Cerebellar cortex (tissue), 1 donor: ENCODE measurements at places on chromosomes 1 and 21.
A peak's percentile ranks its signal among the peaks of the same experiment; 100 is the strongest.

DNA sequence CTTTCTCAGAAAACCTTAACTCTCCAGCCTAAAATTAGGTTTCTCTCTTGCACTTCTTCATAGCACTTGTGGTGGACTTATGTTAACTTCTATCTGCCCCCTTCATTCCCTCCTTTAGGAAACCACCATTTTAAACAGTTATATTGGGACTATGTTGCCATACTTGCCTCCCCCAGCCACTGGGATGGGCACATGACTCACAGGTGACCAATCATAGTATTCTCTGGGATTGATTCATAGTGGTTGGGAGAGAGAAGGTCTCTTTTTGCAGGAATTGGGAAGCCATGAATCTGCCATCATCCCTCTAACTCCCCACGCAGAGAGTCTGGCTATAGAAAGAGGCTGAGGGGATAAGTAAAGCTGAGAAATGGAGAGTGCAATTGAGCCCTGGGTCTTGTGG is 50.4 kb upstream of the NRDC start:
- DNase-seq = no peak

- no peak for DNase-seq
Observed at GRCh38 chr1:198520524-198521254, 19.8 kb downstream of the ATP6V1G3 start.

- no peak for DNase-seq
Observed at GRCh38 chr1:160359559-160360226, 7.2 kb upstream of the NHLH1 start.

GRCh38 chr1:167462341-167462740 is 56.0 kb downstream of the CD247 start:
- no peak for DNase-seq

DNA sequence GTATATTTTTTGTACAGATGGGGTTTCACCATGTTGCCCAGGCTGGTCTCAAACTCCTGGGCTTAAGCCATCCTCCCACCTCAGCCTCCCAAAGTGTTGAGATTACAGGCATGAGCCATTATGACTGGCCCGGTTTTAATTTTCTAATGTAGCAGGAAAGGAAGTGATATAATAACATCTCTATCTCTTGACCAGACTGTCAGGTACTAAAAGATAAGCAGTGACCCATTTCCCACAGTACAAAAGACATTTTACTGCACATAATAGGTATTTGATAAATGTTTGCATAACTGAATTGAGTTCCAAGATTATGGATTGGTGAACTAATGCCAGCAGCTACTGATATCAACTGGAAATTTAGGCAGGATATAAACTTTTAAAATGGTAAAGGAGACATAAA is 4.0 kb downstream of the NVL start:
- DNase-seq = no peak

GRCh38 chr21:35077975-35078374 is 28.9 kb upstream of the RUNX1 start:
- DNase-seq = no peak

GRCh38 chr1:156901966-156902915 is 8.7 kb downstream of the PEAR1 start:
- no peak for DNase-seq

- DNase-seq = no peak
Observed at GRCh38 chr1:68162761-68163160, 69.6 kb downstream of the WLS start.

- DNase-seq = no peak
Observed at GRCh38 chr1:65503427-65503826, 83.0 kb downstream of the LEPR start.

DNA sequence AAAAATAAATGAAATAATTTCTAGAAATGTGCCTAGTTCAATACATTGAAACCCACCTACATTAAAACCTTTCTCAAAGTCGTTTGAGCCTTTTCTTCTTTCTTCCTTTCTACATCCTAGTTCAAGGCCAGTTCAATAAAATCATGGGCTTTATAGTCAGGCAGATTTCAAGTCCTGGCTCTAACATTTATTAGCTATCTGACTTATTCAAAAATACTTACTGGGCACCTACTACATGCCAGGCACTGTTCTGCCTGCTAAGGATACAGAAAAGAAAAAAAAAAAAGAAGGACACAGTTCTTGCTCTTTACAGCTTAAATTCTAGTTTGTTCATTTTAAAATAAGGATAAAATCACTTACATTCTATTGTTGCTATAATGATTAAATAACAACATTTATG is 134.2 kb upstream of the FGGY start:
- no peak for DNase-seq

GRCh38 chr1:8639148-8639547 is 178.3 kb downstream of the RERE start:
- DNase-seq = peak; percentile 71

- DNase-seq = no peak
Observed at GRCh38 chr1:20443703-20444586, 42.1 kb downstream of the CAMK2N1 start.

DNA sequence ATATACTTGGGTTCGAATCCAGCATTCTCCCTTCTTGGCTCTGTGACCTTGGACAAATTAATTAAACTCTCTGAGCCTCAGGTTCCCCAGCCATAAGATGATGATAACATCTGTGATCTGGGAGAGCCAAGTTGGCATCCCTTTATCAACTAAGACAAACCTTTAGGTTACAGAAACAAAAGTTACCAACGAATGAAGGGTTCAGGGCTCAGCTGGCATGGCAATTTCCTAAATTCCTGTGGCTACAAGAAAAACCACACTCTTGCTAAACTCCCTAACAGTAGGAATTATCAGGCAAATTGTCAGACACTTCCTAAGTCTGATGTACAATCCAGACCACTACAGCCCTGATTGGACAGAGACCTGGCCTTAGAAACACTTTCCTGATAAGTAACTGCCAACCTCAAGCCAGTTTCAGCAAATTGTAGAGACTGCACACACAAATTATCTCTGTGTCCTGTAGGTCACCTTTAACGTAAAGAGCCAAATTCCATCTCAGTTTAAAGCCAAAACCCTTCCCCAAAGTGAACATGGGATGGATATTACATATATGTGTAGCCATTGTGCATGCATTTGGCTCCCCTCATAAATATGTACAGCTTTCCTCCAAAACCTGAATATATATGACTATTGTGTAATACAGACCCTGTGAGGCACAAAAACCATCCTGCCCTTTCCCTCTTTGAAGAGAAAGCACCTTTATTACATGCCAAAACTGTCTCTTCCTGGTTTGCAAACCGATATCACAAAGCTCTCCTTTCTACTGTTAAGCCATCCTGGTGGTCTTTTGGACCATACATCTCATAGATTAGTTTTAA is 39.5 kb upstream of the EDARADD start:
- no peak for DNase-seq

DNA sequence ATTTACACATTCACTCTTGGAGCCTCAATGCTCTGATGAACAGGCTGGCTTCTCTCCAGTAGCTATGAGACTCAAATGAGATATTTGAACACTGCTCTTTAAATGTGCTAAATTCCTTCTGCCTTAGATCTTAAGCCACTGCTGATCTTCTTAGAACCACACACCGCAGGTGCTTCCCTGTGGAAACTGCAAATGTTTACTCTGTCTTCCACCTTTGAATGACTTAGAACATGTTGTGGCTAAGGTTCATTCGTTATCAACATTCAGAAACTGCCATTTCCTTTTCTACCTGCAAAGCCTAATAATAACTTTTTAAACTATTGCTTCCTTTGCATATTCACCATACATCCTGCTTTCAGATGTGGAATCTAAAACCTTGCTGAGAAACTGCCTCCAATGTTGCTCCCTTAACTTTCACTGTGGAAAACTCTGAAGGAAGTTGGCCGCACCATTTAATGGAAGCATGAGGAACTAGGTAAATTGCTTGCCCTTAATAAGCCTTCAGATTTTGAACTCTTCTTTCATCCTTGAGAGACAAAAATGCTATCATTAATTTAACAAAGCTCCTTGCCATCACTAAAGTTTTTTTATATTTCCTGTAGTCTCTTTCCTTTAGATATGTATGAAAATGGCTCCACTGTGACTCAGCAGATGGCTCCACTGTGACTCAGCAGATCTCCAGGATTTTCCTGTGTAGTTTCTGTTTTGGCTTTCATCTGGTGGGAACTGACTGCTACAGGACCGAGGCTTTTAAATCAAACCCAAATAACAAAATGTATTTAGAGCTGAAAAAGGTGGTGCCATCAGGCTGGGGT is 143.8 kb downstream of the TNFSF18 start:
- DNase-seq = no peak

- no peak for DNase-seq
Observed at GRCh38 chr1:223835754-223836153, 10.0 kb downstream of the TP53BP2 start.

DNA sequence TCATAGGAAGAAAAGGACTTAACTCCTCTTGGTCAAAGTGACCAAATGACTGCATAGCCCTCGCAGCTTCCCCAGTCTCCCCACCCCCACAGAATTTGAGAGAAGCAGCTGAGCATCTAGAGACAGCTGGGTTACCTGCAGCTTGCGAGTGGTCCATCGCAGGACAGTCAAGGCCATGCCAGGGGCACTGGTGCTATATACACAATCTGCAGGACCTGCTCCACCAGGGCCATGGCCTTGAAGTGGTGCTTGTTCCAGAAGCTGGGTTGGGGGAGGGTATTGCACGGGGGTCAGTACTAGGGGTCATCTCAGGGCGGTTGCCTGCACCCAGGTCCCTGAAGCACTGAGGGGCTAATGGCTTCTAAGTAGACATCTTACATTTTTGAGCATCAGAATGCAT is 10.4 kb downstream of the MRTO4 start:
- no peak for DNase-seq

- no peak for DNase-seq
Observed at GRCh38 chr1:190608282-190608681, 130.6 kb upstream of the BRINP3 start.

DNA sequence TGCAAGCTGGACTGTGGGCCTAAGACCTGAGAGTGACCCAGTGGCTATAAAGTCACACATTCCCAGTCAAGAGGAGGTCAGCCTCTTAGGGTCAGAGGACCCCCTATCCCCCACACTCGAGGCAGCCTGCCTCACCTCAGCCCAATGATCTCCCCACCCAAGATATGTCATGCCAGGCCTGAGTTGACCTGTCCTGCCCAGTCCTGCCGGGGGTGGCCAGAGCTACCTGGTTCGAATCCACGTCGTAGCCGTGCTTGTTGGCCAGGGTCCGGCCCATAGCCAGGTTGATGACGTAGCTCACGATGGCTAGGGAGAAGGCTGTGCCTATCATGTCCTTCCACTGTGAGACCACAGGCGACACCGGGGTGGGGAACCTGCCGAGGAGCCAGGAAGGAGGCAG is 15.6 kb downstream of the SLC26A9 start:
- DNase-seq = no peak

GRCh38 chr1:206449565-206449964 is 20.7 kb upstream of the IKBKE start:
- DNase-seq = no peak

DNA sequence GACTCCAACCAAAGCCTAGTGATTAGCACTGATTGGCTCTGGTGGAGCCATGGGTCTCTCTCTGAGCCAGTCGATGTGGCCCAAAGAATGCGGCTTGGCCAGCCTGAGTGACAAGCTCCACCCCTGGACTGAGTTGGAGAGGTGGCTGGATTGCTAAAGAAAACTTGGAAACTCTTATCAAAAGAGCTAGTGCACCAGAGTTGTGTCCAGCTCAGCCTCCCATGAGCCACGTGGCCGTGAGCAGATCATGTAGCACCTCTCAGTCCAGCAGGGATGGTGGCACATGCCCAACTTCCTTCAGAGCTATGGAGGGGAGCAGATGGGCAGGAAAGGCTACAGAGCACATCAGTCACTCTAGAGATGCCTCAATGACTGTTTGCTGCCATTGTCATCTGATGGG is 142.8 kb upstream of the VAMP3 start:
- peak; percentile 66 for DNase-seq

DNA sequence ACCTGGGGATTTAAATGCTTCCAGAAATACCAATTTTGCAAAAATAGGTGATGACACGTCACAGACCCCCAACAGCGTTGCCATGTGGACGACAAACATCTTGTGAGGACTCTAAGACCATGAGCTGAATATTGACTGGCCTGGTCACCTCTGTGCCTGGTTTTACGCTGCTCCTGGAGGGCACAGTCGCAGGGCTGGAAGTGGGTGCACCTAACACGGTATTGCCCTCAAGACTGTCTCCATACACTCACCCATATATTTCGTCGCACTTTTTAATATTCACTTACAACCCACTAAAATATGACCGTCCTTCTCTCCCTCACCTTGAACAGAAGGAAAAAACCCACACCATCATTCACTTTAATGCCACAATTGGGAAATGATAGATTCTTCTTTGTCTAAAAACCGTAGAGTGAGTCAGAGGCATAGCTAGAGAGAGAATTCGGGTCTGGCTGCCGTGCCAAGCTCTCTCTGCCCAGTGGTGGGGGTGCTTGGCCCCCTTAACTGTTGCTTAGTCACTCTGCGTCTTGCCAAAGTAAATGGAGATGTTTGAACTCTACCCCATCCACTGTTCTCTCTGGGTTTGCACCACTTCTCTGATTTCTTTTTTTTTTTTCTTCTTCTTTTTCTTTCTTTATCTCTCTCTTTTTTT is 40.8 kb upstream of the UTS2 start:
- no peak for DNase-seq

DNA sequence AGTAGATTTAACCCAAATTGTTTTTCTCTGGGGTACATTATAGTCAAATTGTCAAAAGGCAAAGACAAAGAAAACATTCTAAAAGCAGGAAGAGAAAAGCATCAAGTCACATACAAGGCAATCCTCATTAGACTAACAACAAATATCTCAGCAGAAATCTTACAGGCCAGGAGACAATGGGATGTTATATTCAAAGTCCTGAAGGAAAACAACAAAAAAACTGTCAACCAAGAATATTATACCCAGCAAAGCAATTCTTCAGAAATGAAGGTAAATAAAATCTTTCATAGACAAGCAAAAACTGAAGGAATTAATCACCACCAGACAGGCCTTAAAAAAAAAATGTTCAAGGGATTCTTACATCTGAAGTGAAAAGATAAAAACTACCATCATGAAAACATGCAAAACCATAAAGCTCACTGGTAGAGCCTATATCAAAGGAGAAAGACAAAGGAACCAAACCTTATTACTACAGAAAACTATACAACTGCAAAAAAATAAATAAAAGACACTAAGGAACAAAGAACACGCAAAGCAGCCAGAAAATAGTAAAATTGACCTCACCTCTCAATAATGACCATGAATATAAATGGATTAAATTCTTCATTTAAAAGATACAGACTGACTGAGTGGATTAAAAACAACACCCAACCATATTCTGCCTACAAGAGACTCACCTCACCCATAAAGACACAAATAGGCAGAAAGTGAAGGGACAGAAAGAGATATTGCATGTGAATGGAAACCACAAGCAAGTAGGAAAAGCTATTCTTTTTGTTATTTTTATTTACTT is 113.8 kb upstream of the ZC3H11B start:
- no peak for DNase-seq

DNA sequence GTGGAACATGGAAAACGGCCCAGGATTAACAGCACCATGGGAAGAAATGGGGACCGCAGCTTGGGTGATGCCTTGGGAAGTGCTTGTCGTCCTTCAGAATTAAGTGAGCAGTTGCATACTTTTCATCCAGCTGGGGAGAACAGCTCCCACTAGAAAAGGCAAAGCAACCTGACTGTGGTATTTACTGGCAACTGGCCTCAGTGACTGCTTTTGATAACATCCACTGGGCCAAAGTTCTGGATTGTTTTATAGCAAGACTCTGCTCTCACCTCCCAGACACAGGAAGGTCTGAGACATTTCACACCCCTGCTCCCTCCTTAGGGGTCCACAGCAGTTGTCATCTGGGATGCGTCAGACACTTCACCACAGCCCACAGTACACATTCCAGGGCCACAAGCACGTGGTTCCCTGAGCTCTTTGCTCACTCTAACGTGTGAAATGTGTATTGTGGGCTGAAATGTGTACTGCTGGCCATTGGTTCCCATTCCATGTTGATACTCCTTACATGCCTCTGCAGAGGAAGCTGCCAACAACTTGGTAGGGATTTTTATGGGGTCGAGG is 6.6 kb downstream of the PAPPA2 start:
- DNase-seq = no peak
